ENCODE measurements at places on chromosomes 7 and 10.

GRCh38 chr10:129932751-129933433, 31.2 kb downstream of the EBF3 start:
- DNase-seq: no peak

- DNase-seq: no peak
Observed at GRCh38 chr10:104650635-104651331, 9.7 kb downstream of the SORCS3 start.

- no peak for DNase-seq
Observed at GRCh38 chr10:1932692-1933094, 195.4 kb upstream of the ADARB2 start.

GRCh38 chr10:78414380-78414779, 380.7 kb downstream of the RPS24 start:
- no peak for DNase-seq

GRCh38 chr7:33196221-33196620, 66.9 kb downstream of the BBS9 start:
- DNase-seq: no peak

GRCh38 chr7:87004956-87005355, 54.5 kb downstream of the ELAPOR2 start:
- no peak for DNase-seq

GRCh38 chr10:129579228-129579627, 112.2 kb downstream of the MGMT start:
- DNase-seq: no peak

DNA sequence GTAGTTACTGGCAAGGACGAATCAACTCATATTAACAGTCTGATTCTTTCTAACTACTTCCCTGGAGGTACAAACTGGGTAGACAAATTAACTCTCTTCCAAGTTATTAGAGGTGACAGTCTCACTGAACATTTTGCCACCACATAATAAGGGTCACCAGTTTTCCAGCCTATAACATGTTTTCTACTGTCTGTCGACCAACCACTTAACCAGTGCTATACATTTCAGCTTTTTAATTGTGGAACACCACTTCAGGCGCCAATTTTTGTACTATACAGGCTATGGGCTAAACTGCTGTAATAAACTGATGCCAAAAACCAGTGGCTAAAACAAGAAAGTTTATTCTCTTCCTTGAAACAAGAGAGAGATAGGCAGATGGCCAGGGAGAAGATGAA, 13.3 kb downstream of the ZNF438 start:
- DNase-seq: no peak

DNA sequence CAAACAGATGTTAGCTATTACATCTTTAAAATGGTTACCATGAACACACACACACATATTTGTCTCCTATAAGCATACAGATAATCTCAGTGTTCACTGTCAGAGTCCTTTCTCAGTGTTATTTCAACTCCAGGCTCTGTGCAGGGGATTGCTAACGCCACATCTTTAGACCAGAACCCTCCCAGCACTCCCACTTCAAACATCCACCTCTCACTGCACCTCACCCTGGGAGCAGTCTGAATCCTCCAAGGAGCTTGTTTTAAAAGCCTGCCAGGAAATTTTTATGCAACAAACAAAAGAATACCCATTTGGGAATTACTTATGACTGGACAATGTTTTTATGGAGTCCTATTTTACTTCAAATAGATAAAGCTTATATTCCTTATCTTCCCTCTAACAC, 107.4 kb downstream of the PARD3 start:
- DNase-seq: no peak

- no peak for DNase-seq
Observed at GRCh38 chr10:17443707-17444387, 10.5 kb downstream of the ST8SIA6 start.

- DNase-seq: no peak
Observed at GRCh38 chr7:105794741-105795729, 81.4 kb downstream of the ATXN7L1 start.

GRCh38 chr7:149228831-149229471, 10.5 kb upstream of the ZNF212 start:
- no peak for DNase-seq

DNA sequence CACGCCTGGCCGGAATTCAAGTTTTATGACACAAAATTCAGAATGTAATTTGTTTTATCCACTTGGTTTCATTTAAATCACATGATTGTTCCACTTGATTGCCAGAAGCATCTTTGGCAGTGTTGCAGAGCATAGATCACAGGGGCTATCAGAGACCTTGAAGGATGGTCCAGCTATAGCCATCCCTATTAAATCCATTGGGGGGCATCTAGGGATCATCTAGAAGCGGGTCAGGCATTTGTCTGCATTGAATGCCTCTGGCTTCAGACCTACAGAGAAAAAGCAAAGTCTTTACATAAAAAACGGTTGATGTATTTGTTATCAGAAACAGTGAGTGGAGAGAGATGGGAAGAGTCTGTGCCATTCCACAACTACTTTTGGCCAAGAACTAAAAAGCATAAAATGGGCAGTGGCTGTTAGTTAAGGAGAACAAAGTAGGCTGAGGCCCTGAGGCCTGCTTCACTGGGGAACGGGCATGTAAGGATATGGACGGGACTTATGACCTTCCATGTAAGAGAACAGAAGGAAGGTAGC, 146.3 kb downstream of the NXPH1 start:
- DNase-seq: no peak

DNA sequence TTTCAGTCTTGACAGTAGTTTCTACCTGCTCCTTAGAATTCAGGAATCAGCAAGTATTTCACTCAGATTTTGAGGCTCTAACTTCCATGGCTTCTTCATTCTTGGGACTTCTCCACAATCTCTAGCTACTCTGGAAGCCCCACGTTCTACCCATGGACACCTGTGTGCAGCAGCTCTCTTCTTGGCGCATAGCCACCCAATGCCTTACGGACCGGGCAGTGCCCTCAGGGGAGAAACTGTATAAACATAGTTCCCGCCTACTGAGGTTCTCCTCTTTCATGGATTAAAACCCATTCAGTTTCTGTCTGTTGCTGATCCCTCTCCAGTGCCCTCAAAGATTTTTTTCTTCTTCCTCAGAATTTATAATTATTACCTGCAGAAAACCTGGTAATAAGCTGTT, 177.1 kb downstream of the SORCS1 start:
- DNase-seq: no peak

GRCh38 chr10:82282782-82283456, 407.9 kb downstream of the NRG3 start:
- DNase-seq: peak; percentile 24

DNA sequence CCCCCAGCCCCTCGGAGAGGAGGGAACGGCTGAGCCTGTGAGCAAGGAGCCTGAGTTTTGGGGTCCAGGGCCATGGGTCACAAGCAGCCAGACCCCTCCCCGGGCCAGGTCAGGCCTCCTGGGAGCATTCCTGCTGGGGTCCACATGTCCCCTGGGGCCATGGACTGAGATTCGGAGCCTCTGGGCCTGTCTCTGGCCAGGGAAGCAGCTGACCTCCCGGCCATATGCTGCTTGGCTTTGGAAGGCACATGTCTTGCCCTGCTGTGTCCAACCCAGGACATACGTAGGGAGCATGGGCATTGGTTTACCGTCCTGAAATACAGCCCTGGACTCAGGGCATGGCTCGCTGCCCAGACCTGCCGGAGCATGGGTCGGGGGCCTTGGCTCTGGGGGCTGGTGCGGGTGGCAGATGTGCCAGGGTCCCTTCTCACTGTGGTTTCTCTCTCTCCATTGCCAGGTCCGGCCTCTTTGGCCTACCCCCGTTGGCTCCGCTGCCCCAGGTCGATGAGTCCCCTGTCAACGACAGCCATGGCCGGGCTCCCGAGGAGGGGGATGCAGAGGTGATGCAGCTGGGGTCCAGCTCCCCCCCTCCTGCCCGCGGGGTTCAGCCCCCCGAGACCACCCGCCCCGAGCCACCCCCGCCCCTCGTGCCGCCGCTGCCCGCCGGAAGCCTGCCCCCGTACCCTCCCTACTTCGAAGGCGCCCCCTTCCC, 7.3 kb downstream of the PWWP2B start:
- DNase-seq: no peak

- no peak for DNase-seq
Observed at GRCh38 chr10:133608855-133609254, 17.7 kb downstream of the FRG2B start.

DNA sequence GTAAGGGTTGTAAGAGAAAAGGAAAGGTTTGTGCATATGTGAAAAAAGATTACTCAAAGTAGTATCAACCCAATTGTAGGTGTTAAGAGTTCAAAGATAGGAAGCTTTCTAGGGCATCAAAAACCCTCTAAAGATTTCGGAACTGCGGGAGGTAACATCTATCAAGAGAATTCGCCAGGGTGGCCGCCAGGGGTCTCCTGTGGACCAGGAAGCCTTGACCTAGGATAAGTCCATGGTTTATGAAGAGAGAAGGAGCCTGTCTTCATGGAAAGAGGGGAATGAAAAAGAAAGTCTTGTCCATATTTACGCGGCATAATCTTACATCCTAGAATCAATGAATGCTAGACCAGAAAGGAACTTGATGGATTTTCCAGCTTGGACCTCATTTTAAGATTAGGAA, 140.7 kb upstream of the CALCR start:
- peak; percentile 1 for DNase-seq

- DNase-seq: no peak
Observed at GRCh38 chr10:75269605-75270004, 33.8 kb upstream of the COMTD1 start.

- no peak for DNase-seq
Observed at GRCh38 chr10:101867931-101868330, 24.3 kb upstream of the KCNIP2 start.

- no peak for DNase-seq
Observed at GRCh38 chr10:48550071-48550691, 54.7 kb downstream of the ARHGAP22 start.

DNA sequence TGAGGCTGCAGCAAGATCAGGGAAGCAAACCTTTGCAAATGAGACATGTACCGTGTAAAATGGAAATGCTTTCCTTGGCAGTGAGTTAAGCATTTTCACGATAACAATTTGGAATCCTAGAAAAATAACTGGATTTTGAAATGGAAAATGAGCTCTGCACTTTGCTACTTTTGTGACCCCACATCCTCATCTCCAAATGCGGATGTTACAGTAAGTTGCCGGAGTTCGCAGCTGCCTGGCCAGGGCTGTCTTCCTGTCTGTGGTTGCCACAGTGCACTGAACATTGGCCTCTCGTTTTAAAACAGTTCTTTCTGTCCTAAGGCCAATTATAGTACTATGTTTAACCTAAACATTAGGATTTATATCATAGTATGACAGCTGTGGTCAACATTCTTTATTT, 136.2 kb upstream of the FZD8 start:
- DNase-seq: no peak

GRCh38 chr10:69413221-69413865, 3.4 kb downstream of the TACR2 start:
- DNase-seq: peak; percentile 39

DNA sequence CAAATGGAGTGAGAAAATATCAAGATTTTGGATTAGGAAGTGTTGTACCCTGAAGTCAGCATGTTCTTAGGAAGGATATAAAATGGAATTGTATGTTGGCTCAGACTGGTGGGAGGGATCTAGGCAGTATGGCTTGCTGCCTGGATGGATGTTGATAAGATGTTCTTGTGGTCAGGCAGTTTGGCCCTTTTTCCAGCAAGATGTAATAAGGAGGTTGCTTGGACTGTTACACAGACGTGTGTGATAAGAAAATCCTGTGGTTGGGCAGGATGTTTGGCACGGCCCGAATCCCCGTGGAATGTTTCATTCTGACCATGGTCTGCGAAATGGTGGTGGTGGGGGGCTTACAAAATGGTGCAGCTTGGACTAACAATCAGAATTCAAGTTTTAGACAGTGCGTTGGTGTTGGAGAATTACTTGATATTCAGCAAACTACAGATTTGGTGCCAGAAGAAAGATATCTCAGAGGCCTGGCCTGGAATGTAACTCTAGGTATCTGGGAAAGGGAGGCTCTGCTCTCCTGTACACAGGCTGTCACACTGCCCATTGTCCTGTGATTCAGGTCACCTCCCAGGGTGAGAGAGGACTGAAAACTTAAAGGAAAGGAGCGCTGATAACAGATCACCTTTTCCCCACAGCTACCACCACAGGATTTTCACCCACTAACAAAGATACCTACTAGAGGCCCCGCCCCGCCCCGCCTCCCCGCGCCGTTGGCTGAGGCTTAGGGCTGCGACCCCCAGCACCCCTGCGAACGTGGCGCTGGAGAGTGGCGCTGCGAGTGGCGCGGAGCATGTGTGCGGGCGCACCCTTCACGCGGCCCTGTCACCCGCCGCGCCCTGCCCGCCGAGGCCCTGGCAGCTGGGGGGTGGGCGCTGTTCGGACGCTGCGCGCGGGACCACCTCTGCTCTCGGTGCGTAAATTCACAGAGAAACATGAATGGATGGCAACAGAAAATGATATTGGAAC, 19.3 kb upstream of the ZNF680 start:
- no peak for DNase-seq

DNA sequence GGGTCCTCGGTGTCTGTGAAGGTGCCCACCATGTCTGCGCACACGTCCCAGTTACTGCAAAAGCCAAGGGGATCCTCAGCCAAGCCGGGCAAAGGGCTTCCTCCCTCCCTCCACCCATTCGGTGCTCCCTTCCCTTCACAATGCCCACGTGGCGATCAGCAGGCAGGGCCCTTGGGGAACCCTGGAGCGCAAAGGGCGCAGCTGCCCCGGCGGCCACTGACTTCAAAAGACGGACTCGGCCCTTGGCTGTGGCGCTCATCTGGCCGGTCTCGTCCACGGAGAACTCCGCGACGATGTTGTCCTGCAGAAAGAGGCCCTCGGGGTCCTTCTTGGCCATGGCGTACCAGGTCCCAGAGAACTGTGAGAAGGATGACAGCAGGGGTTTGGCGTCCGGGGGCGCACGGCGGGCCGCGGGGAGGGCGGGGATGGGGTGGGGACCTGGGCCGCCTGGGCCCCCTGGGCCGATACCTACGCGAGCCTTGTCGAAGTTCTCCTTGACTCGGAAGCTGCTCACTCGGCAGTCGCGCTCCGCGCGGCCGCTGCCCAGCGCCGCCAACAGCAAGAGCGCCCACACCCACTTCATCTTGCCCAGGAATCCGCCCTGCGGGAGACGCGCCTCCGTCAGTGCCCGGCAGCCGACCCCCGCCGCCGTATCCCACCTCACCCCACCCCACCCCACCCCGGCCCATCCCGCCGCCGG, 439 bp downstream of the RBP4 start:
- DNase-seq: no peak

- no peak for DNase-seq
Observed at GRCh38 chr10:131766096-131766495, 134.7 kb upstream of the PPP2R2D start.

DNA sequence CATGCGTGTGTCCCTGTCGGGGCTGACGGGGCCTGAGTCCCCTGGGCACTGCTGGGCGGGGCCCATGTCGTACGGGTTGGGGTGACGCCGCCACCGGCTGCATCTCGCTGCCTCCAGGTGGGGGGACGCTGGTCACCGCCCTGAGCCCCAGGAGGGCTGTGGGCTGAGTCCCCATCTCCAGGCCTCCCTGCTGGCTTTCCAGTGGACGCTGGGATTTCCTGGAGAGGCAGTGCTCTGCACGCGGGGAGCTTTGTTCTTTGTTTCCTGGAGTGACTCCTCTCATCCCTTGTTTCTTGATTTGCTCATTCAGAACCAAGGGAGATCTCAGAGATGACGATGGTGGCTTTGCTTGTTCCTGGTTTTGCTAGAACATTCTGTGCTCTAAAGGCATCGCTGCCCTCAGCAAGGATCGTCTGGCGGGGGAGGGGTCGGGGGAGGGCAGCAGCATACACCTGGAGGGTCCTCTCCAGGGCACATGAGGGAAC, 21.0 kb downstream of the PWWP2B start:
- DNase-seq: no peak

GRCh38 chr7:141317033-141317585, 234.1 kb upstream of the AGK start:
- no peak for DNase-seq

Data from NCI-H446 treated with DMSO at 0.1 percent for 48 hours (cell line).